Stimulated activated CD4-positive, alpha-beta T cell treated with anti-CD3 and anti-CD28 coated beads, Interleukin-1b, Interleukin-23, amount 100 ng/mL, for 1 hour (primary cell): ENCODE measurements at places on chromosomes 1 and 21.

- DNase-seq: no peak
These were observed 6.4 kb downstream of the LAMB3 start for GRCh38 chr1:209645574-209646452.

DNA sequence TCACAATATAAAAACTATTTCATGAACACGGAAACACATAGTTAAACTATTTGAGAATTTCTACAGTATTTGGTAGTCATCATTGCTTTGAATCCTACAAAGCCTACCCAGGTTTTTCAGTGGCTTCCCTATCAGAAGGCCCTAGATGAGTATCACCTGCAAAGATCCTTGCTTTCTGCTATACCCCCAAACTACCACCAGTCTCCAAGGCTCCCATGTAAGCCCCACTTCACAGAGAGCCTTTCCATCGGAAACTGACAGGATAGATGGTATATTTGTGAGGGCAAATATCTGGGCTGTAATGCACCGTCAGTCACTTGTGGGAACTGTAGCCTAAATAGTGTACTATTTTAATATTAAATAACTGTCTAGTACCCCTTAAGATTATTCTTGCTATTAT, 674.3 kb downstream of the BRINP3 start:
- no peak for DNase-seq

DNA sequence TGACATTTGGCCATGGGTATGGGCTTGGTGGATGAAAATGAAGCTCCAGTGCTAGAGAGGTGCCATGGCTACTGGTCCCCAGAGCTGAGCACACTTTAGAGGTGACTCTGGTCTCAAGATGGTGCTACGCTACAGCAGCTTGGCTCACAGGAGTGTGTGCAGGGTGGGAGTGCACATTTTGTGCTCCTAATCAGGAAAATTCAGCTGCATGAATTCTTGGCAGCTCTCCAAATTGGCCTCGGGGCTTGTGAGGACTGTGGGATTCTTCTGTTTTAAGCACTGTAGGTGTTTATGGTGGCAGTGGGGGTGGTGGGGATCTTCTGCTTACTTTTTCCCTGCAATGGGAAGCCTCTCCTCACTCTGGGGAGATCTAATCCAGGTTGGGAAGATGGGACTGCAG, 17.3 kb upstream of the TIPRL start:
- no peak for DNase-seq

DNA sequence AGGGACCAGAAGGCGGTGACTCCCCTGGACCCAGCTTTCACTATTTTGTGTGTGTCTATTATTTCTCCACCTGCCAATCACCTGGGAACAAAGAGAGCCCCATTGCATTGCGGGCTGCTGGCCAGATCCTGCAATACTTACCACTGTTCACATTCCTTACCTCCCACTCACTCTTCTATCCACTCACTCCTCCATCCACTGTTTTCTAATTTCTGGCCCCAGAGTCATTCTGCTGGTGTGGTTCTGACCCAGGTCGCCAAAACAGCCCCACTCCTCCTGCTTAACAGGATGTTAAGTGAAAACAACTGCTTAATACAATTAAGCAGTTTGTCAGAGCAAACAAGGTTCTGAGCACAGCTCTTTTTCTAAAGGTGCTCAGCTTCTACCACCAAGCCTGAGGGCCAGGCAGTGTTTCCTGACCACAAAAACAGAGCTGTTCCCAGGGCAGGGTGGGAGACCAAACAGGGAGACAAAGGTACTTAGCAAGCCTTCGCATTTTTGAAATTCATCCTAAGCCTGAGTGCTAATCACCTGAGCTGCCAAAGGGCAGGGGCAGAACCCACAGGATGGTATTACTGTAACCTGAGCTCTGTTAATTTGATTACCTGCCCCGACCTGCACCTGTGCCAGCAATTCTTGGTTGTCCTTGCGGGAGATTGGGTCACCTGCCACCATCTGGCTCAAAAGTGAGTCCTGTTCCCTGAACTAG, 38.5 kb upstream of the EFCAB14 start:
- no peak for DNase-seq

GRCh38 chr1:21301794-21302440, 11.7 kb upstream of the ECE1 start:
- DNase-seq: no peak

DNA sequence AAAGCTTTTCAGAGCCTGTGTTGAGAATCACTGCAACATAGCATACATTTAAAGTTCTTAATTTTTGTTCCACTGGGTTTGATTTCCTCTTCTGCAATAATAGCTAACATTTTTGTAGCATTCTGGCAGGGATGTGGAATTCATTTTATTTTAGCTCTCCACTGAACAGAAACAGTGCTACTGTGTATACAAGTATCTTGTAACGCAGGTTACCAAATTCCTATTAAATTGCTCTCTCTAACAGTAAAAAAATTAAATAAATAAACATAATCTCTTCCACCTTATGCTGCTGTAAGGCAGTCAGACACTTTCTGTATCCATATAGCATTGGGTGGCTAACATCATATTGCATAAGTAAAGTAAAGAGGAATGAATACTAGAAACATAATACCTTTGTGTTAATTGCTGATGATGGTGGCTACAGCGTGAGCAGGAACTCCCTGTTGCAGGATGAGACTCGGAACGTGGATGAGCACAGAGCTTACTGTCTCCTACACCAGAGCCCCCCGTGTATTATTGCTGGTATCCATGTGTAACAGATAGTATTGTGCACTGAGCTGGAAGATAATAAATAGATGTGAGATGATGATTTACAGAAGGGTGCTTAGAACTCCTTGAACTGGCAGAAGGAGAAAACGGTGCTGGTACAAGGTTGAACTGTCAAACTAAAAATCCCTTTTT, 276.9 kb upstream of the SNX7 start:
- no peak for DNase-seq

- DNase-seq: no peak
These were observed 110.3 kb downstream of the HUNK start for GRCh38 chr21:31983120-31983519.

- no peak for DNase-seq
These were observed 42.9 kb upstream of the CD53 start for GRCh38 chr1:110829955-110830553.

DNA sequence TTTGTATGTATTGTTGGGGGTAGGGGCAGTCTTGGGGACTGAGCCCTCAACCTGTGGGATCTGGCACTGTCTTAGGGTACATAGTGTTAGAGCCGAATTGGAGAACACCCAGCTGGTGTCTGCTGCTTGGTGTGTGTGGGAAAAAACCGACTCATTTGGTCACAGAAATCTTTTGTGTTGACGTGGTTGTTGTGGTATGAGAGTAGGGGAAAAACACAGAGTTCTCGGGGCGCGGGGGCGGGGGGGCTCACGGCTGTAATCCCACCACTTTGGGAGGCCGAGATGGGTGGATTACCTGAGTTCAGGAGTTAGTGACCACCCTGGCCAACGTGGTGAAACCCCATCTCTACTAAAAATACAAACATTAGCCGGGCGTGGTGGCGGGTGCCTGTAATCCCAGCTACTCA, 15.3 kb upstream of the SRSF10 start:
- DNase-seq: no peak

GRCh38 chr1:51750729-51751128, 127.8 kb downstream of the NRDC start:
- DNase-seq: no peak

DNA sequence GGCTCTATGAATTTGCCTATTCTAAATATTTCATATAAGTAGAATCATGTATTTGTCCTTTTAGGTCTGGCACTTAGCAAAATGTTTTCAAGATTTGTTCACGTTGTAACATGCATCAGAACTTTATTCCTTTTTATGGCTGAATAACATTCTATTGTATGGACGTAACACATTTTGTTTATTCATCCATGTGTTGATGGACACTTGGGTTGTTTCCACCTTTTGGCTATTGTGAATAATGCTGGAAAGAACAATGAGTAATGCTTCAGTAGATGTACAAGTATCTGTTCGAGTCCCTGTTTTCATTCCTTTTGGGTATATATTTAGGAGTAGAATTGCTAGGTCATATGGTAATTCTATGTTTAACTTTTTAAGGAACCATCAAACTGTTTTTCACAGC, 24.7 kb downstream of the SLC35A3 start:
- no peak for DNase-seq
